Cardiac fibroblast (primary cell): ENCODE measurements at places on chromosomes 7 and 10.
A peak's percentile ranks its signal among the peaks of the same experiment; 100 is the strongest.

GRCh38 chr10:48983648-48984351 is 44.2 kb upstream of the LRRC18 start:
- no peak for DNase-seq

GRCh38 chr10:30786131-30786530 is 156.6 kb upstream of the LYZL2 start:
- peak; percentile 66 for DNase-seq

GRCh38 chr7:7889791-7890568 is 78.6 kb upstream of the GLCCI1 start:
- DNase-seq, result no peak

- DNase-seq, result no peak
Observed at GRCh38 chr10:89452193-89452592, 37.8 kb downstream of the IFIT5 start.

- DNase-seq, result no peak
Observed at GRCh38 chr7:963236-964078, 9.0 kb upstream of the ADAP1 start.

DNA sequence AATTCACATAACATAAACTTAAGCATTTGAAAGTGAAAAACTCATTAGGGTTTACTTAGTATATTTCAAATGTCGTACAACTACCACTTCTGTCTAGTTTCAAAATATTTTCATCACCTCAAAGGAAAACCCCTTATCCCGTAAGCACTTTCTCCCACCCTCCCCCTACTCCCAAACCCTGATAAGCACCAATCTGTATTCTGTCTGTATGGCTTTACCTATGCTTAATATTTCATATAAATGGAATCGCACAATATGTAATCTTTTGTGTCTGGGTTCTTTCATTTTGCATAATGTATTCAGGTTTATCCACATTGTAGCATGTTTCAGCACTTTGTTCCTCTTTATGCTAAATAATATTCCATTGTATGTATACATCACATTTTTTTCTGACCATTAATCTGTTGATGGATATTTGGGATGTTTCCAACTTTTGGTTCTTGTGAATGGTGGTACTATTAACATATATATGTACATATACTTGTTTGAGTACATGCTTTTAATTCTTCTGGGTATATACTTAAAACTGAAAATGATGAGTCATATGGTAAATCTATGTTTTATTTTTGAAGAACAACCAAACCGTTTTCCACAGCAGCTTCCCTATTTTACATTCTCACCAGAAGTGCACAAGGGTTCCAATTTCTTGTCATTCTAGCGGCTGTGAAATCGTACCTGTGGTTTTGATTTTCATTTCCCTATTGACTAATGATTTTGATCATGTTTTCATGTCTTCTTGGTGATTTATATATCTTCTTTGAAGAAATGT is 6.2 kb upstream of the STARD3NL start:
- DNase-seq, result no peak

- DNase-seq, result no peak
Observed at GRCh38 chr10:48577158-48577557, 27.7 kb downstream of the ARHGAP22 start.

GRCh38 chr10:47043928-47044538 is 132.8 kb downstream of the PTPN20 start:
- DNase-seq, result no peak

- no peak for DNase-seq
Observed at GRCh38 chr7:33979300-33979806, 74.0 kb downstream of the BMPER start.

- DNase-seq, result no peak
Observed at GRCh38 chr7:95993380-95993779, 221.0 kb downstream of the DYNC1I1 start.

GRCh38 chr10:60573336-60573735 is 183.7 kb upstream of the ANK3 start:
- peak; percentile 3 for DNase-seq

- DNase-seq, result no peak
Observed at GRCh38 chr7:147803606-147804005, 787.0 kb upstream of the C7orf33 start.

DNA sequence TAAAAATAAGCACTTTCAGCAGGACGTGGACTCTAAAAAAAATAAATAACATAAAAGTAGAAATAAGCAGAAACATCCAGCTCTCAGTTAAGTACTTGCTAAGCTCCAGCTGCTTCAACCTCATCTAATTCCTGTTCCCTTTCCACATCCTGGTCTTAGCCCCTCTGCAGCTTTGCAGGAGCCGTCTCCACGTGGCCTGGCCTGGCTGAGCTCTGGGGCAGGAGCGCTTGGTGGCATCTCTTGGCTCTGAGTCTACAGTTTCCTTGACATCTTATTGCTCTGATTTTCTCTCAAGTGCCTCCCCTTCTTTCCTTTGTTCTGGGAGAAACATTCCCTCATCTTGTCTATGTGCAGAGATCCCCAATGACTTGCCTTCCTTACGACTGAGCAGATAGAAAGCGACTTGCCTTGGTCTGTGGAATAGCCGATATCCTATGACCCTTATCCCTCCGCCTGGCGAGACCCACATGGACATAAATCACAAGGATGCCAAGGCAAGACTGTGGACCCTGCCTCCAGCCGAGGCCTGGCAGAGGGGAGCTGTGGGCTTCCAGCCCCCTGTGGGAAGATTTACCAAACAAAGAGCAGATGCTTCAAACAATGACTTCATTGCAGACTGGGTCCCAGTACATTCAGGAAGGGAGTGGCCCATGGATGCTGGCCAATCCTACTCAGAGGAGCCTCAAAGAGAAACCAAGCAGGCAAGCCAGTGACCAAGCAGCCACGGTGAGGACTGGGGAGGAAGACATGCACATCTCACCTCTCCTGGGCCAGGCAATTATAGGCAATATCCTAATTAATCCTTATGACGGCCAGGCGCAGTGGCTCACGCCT is 61.9 kb downstream of the SPOCK2 start:
- peak; percentile 53 for DNase-seq

DNA sequence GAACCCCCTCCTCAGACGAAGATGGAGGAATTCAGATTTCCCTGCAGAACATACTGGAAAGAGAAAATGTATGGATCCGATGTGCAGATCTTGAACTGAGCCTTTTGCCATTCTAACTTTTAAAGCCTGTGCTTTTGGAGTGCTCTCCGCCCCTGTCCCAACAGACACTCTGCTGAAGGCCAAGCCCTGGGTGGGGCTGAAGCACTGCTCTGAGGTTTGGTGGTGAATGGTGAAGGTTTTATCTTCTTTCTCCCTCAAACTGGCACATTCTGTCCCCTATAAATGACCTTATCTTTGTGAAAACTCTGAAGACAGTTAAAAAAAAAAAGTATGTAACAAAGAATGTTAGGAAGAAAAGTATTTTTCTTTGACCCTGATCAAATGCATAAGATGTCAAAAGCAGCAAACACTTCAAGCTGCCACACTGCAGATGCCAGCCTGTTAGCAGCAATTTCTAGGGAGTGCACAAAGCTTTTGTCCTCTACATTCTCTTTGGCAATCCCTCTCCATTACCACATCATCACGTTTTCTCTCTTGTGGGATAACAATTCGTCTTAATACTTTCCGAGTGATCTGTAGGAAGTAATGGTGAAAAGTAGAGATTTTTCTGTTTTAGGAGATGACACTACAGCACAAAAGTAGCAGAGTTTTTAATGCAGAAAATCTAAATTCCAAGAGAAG is 137.3 kb upstream of the CCDC6 start:
- no peak for DNase-seq

DNA sequence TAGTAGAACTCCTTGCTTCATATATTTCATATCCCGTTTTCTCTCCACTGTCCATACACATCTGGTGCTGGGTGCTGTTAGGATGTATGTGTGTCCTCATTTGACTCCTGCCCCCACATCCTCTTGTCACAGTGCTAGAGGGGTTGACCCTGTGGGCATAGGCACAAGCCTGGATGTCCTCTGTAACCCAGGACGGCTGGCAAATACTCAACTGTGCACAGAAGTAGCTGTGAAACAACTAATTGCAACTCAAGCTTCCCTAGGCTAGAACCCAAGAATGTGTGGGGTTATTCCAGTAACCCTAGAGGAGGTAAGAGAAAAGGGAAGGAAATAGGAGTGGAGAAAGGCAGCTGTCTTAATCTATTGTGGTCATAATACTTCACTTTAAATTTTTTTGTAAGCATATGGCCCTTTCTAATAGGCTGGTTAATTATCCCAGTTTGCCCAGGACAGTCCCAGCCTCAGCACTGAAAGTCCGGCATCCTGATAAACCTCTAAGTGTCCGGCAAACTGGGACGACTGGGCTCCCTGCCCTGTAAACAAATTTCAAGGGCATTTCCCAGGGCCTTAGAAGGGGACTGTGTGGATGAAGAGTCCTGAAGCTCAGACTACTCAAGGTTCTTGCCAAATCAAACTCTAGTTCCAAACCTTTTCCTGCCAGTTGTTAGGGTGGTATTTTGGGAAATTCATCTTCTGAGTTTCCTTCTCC is 283.2 kb upstream of the CELF2 start:
- DNase-seq, result no peak
